ENCODE measurements at places on chromosomes 2 and 18. TPM values are rescaled to one million over a fixed set of nuclear protein-coding genes. Genes with fewer than 3 reads are reported as not detected.

DNA sequence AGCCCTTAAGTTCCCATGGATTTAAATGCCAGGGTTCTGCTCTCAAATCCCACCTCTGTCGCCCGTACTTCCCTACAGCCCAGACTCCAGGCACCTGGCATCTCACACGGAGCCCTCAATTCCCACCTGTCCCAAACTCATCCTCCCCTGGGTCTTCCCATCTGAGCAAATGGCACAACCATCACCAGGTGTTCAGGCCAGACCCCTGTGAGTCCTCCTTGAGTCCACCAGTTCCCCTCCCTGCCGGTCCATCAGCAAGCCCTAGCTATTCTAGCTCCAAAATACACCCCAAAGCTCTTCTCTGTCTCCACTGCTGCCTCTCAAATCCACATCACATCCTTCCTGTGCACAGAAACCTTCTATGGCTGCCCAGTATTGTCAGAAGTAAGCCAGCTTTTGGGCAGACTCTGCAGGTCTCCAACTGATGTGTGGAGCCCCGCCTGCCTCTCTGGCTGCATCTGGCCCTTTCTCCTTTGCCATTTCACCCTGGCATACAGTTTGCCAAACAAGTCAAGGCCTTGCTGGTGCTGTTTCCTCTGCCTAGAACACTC lies 67.7 kb downstream of the DNMT3A start:
- peaks cover 31% of the 10 kb centered on the region for H3K36me3 ChIP-seq
- no peak overlapping the region for H3K4me3 ChIP-seq
- H3K27ac ChIP-seq: peak overlapping the region; percentile 73
- no peaks in the 10 kb centered on the region for H3K27me3 ChIP-seq
- peaks cover 60% of the 10 kb centered on the region for H3K4me1 ChIP-seq

DNA sequence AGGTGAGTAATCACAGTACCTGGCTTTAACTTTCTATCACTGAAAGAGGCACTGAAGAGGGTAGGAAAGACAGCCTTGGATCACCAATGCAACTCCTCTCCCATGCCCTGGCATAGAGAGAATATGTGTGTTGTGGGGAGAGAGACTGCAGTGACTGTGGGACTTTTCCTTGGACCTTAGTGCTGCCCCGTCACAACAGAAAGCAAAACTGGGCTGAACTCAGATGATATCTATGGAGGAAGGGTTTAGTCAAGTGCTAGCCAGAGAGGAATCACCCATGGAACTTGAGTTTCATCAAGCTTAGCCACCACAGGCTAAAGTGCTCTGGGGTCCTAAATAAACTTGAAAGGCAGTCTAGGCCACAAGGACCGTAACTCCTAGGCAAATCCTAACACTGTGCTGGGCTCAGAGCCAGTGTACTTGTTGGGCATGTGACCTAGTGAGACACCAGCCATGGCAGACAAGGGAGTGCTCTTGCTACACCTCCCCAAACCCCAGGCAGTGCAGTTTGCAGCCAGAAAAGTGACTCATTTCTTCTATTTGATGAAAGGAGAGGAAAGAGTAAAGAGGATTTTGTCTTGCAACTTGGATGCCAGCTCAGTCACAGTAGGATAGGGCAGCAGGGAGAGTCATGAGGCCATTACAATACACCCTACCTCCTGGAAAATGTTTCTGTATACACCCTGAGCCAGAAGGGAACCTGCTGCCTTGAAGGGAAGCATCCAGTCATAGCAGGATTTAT lies 105.8 kb upstream of the SPOPL start:
- H3K4me3 ChIP-seq: no peak overlapping the region
- no peaks in the 10 kb centered on the region for H3K27me3 ChIP-seq
- no peak for DNase-seq
- no peaks in the 10 kb centered on the region for H3K36me3 ChIP-seq

DNA sequence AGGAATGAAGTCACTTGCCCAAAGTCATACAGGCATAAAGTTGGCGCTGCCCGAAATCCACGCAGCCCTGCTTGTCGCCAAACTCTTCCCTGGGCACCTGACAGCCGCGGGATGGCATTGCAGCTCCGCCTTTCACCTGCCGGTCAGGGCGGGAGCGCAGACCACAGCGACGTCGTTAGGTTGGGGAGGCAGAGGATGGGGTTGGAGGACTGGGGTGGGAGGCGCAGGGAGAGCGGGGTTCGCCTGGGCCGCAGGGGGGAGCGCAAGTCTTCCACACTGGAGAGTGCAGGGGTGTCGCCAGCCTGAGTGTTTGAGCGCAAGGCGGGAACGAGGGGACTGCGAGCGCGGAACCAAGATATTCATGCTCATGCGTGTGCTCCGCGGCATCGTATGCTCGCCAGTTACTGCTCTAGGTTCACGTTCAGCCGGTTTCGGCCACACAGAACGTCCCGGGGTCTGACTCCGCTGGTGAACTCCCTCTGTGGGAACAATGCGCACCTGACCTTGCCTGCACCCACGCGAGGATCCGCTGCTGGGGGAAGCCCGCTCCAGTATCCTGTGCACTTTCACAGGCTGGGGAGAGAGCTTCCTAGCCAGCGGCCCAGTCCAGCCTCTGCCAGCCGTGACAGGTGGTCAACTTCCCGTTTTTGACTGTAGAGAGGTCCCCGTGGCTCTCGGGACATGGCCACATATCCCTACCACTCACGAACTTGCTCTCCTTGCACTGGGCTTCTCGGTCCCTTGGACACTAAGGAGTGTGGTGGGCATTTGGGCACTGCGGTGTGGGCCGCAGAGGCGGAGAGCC lies 767 bp upstream of the NPPC start:
- peaks cover 74% of the 10 kb centered on the region for H3K27me3 ChIP-seq
- no peaks in the 10 kb centered on the region for H3K36me3 ChIP-seq
- peak; percentile 42 for DNase-seq
- H3K27ac ChIP-seq: no peak overlapping the region
- H3K4me1 ChIP-seq: peaks cover 25% of the 10 kb centered on the region
- H3K4me3 ChIP-seq: peak overlapping the region; percentile 50

- no peak overlapping the region for H3K27ac ChIP-seq
- H3K36me3 ChIP-seq: no peaks in the 10 kb centered on the region
Measured at GRCh38 chr2:152025678-152026287, 73.1 kb downstream of the CACNB4 start.

DNA sequence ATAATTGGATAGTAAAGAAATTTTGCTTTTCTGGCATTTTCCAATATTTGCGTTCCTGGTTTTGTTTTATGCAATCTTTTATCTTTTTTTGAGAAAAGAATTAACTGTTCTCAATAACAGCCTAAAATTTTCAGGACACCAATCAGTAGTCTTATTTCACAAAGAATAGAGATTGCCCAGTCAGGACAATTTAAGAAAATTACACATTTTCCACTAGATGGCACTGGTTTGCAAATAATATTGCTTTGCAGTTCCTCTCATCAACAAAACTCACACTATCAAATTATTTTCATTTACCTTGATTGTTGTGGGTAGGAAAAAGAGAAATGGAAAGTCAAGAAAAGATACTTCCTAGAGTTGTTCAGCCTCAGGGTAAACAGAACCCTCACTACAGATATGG lies 2.4 kb upstream of the RBM45 start:
- H3K4me3 ChIP-seq: no peak overlapping the region
- no peak overlapping the region for H3K27ac ChIP-seq
- peaks cover 14% of the 10 kb centered on the region for H3K4me1 ChIP-seq
- DNase-seq: no peak
- H3K36me3 ChIP-seq: no peaks in the 10 kb centered on the region

DNA sequence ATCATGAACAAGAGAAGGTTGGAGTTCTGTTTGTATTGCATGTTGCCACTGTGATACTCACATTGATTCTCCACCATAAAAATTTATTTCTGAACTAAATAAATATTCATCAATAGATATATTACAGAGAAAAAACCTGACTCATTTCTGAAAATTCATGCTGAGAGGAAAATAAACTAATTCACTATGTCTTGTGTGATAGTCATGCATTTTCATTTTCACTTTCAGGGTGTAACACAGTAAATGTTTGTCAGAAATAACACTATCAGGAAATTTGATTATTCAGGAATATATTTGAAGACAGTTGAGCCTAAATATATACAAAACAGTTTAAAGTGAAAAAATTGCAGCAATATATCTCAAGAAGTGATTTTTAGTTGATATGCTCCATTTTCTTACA lies 335.2 kb downstream of the KCNJ3 start:
- H3K4me1 ChIP-seq: no peaks in the 10 kb centered on the region
- no peak overlapping the region for H3K4me3 ChIP-seq
- no peak for DNase-seq
- no peaks in the 10 kb centered on the region for H3K36me3 ChIP-seq

DNA sequence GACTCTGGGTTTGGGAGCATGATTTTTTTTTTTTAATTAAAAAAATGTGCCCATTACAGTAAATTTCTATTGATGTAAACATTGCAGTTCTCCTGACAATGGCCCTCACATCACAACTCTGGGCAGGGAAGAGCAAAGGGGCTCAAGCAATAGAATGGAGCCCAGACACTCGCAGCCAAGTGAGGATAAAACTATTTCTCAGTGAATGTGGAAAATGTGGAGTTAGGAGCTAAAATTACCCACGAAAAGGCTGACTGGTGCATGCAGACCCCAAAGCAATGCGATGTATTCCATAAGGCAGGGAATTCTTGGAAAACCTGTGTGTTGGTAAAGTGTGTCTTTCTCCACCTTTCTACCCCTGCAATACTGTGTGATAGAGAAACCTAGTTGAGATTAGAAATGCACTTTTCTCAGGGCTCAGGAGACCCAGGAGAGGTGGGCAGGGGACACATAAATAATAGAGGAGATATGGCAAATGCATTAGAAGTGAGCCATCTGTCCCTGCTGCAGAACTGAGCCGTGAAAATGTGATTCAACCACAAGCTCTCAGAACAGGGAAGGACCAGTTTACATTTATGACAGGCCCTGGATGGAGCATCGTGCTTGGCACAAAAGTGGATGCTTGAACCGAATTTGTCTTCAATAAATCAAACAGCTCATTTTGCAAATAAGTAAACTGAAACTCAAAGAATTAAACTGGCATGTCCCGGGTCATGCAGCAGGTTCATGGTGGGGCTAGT lies 100.1 kb downstream of the MYCN start:
- no peak overlapping the region for H3K27ac ChIP-seq
- H3K4me3 ChIP-seq: no peak overlapping the region
- no peaks in the 10 kb centered on the region for H3K36me3 ChIP-seq
- no peak for DNase-seq

The IGFBP5 gene
- total RNA-seq: 145 TPM

GRCh38 chr2:216646116-216646515 lies 12.9 kb downstream of the IGFBP2 start:
- H3K27me3 ChIP-seq: peaks cover 2% of the 10 kb centered on the region
- DNase-seq: no peak
- H3K4me3 ChIP-seq: no peak overlapping the region
- H3K36me3 ChIP-seq: no peaks in the 10 kb centered on the region

The C2orf78 gene
- not detected for total RNA-seq

DNA sequence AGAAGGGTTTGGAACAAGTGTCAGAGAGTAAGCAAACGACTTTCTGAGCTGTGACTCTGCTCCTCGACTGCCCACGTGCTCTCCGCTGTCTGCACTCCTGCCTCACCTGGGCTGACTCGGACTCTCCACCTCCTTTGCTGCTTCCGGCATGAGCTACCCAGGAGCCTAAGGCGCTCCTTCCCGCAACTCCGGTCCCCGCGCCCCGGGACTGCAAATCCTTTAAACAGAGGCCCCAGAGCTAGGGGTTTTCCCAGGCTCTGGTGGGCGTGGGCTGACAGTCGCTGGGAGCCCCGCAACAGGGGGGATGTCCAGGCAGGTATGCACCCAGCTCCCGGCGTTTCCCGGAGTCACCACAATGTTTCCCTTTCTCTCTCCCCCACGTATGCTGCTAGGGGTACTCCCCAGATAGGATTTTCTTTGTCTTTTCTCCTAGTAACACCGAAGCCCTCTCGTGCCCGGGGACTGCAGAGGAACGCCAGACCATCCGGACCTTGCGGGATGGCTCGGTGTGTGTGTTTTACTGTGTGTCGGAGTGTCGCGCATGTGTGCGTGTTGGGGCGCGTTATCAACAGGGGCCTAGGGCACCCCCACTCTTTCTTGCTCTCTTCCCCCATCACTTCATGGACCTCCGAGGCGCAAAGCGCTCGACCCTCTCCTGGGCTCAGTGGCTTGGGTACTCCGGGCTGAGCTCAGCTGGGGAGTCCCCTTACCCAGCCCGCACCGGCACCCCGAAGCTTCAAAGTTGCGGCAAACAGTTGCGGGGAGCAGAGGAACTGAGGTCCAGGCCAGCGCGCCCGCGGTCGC lies 691 bp upstream of the THSD7B start:
- H3K27ac ChIP-seq: no peak overlapping the region
- peaks cover 46% of the 10 kb centered on the region for H3K27me3 ChIP-seq
- no peaks in the 10 kb centered on the region for H3K36me3 ChIP-seq
- DNase-seq: no peak
- peak overlapping the region; percentile 51 for H3K4me3 ChIP-seq

All from lower lobe of right lung (tissue), 2 donors.